ENCODE measurements at places on chromosomes 6 and 20.

DNA sequence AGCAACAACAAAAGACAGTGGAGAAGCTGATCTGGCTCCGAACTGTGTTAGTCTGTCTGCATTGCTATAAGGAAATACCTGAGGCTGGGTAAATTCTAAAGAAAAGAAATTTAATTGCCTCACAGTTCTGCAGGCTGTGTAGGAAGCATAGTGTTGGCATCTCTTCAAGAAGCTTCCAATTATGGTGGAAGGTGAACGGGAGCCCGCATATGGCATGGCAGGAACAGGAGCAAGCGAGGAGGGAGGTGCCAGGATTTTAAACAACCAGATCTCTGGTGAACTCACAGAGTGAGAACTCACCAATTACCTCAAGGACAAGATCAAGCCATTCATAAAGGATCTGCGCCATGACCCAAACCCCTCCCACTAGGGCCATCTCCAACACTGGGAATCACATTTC is 293.5 kb downstream of the SMOC2 start:
- no peak for DNase-seq

DNA sequence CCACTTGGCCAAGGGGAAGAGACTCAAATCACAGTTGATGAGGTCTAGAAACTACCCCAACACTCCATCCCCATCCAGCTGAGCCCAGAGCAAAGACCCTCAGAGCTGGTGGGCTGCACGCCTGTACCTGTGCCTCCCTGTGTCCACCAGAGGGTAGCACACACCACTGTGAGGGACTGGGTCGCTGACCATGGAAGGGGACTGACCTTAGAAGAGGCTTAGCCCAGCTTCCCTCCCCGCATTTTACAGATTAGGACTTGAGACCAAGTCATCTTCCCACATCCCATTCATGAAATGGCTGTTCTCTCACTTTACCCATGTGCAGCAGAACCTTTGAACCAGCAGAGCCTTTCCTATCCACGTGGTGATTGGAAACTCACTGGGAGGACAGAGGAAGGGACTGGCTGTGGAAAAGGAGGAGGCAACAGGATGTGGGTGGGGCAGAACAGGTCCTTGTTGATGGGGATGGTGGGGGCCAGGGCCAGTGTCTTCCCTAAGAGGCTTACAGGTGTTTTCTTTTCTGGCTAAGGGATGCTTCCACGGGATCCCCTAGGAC is 44.3 kb downstream of the CPXM1 start:
- no peak for DNase-seq

DNA sequence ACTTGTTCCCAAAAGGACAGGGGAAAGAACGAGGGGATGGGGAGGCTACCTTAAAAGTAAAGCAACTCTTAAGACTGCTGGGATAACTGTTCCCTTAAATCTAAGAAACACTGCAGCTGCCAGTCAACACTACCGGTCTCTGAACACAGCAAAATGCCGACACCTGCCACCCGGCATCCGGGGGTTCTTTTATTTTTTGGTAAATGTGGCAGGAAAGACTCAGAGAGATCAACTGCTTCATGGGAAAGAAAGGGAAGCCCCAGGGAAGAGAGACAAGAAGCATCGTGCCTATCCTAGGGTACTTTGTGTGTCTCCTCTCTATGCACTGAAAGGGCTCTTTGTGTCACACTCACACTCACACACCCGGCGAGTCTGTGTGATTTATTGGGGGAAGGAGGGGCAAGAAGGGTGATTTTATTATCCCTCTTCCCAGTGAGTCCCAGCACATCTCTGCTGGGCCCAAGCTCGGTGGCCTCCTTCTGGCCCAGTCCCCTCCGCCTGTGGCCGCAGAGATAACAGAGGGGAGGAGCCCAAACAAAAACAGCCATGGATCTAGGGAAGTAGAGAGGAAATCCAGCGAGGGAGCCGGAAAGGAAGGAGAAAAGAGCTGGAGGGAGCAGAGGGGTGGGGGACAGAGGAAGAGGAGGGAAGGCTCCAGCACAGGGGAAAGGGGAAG is 1.4 kb downstream of the FYN start:
- no peak for DNase-seq

GRCh38 chr6:104187616-104188015 is 672.1 kb downstream of the HACE1 start:
- no peak for DNase-seq

DNA sequence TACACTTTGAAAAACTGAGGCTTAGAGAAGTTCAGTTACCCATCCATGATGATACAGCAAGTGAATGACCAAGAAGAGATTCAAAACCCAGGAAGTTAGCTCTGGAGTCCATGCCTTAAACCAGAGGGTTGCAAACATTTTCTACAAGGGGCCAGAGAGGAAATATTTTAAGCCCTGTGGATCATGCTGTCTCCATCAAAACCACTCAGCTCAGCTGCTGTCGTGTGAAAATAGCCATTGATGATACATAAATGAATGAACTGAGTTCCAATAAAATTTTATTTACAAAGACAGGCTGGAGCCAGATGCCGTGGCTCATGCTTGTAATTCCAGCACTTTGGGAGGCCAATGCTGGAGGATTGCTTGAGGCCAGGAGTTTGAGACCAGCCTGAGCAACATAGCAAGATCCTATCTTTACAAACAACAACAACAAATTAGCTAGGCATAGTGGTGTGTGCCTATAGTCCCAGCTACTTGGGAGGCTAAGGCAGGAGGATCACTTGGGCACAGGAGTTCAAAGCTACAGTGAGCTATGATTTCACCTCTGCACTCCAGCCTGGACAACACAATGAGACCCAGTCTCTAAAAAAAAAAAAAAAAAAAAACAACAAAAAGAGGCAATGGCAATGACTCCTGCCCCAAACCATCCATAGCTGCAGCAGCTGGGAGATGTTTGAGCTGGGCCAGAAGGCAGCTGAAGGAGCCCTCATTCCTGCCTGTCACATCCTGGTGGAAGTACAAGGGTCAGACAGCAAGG is 44.1 kb upstream of the RIN2 start:
- no peak for DNase-seq

GRCh38 chr6:12458558-12458957 is 168.4 kb downstream of the EDN1 start:
- DNase-seq: no peak

DNA sequence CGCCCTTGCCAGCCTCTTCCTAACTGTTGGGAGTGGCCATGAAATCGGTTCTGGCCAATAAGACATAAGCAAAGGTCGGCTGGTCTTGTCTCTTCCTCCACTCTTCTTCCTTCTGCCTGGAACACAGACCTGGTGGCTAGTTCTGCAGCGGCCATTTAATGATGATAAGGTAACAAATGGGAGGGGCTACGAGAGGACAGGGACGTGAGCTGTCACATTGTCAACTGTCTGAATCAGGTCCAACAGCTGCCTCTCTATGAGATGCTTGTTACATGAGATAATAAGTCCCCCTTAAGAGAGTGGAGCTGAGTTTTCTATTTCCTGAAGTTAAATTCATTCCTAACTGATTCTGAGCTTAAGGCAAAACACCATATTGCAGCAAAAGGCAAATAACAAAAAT is 12.5 kb upstream of the TMEM242 start:
- DNase-seq: no peak

DNA sequence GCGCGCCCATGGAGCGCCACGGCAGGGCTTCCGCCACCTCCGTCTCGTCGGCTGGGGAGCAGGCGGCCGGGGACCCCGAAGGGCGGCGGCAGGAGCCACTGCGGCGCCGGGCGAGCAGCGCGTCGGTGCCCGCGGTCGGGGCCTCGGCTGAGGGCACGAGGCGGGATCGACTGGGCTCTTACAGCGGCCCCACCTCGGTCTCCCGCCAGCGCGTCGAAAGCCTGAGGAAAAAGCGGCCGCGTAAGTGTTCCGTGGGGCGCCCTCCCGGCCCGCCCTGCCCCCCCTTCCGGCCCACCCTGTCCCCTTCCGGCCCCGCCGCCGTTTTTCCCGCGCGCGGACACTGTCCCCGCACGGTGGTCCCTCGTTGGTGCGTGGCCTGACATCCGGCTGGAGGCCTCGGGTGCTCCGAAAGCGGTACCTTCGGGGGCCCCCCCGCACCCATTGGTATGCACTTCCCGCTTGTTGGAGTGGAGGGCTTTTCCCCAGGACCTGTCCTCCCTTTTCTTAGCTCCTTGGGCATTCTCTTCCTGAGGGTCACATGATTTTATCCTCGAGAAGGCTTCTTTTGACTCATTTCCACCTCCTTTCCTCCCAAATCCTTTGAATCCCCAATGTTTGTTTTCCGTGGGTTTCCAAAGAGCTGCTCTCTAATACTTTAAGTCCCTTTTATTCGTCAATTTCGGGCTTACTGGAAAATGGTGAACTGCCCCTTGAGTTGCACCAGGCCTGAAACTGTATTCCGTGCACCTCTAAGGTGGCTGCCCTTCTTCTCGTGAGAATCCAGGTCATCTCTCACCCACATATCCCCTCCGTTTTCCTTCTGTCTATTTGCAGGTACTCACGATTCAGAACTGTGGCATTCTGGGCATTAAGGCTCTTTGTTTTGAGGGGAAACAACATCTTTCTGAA is 556 bp downstream of the PANK2 start:
- DNase-seq: no peak

DNA sequence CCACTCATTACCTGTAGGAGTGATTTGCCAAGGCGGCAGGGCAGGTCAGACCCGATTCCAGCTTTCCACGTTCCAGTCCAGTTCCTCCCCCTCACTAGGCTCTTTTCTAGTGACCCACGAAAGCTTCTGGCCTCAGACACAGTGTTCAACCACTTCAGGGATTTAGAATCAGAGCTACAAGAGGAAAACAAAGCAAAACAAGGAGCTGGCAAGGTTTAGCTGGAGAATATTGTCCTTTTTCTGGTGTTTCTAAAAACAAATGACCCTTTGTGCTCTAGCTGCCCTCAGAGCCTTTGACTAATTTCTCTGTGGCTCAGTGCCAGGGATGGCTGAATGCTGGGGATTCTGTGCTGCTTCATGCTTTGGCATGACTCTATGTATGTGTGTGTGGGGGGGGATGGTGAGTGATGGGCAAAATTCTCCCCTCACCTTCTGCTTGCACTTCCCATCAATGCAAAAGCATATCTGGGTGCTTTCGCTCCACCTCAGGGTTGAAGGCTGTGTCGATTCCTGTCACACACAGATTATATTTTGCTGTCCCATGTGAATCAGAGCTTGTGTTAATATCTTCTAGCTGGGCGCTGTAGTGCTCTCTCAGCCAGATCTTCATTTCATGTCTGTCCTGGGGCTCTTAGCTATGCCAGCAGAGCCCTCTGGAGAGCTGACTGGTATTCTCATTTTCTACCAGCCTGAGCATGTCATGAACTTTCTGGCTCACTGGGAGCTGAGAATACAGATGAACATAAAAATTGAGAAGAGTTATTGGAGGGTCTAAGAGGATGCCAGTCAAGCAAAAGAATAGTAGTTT is 19.3 kb upstream of the NEDD9 start:
- no peak for DNase-seq

DNA sequence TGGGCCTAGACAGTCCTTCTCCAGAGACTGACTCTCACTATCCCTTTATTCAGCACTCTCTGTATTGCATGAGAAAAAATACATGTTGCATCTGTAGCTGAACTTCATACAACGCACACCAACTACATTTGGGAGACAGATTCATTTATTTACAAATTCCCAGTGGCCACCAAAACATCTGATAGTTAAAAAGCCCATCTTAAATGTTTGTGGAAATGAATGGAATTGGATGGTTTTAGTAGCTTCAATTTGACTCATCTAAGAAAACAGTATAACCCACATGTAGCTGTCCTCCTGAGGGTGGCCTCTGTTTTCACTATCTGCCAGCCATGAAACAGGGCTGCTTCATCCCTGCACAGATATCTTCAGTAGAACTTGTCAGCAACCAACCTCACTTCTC is 116.3 kb downstream of the PCSK2 start:
- no peak for DNase-seq

Data from stimulated activated CD4-positive, alpha-beta T cell treated with anti-CD3 and anti-CD28 coated beads, TNF-alpha, amount 100 ng/mL, for 4 hours (primary cell).